ENCODE measurements at places on chromosomes 4 and X.
A peak's percentile ranks its signal among the peaks of the same experiment; 100 is the strongest.

DNA sequence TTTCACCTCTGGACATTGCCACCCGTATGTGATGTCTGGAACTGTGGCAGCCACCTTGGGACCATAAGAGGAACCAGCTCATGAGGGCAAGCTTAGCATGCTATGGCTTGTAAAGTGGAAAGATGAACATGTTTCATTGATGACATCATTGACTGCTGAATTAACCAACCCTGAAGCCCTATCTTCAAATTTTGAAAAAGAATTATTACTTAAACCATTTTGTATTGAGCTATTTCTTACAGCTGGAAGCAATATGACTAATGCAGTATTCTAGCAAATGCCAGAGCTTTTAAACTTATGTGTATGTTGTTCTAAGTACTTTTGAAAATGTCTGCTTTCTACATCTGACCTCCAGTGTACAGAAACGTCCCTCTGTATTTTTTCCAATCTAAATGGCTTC is 18.1 kb downstream of the GUCY2F start:
- DNase-seq = no peak

- no peak for DNase-seq
Observed at GRCh38 chr4:107423677-107424405, 296.2 kb downstream of the PAPSS1 start.

DNA sequence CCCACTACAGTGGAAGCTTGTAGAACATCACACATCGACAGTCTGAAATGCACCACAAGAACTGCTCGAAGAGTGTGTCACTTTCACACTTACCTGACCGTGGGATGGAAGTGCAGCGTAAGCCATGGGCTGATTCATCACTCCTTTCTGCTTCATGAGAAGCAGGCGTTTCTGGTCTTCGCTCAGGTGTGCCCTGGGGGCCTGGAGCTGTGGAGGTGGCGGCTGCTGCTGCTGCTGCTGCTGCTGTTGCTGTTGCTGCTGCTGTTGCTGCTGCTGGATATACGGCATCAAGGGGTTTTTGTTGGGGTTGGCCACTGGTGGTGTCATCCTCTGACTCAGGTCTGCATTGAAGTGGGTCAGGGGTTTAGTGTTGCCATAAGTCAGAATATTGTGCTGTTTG is 223.6 kb downstream of the MGST2 start:
- DNase-seq = no peak

GRCh38 chr4:2696423-2696822 is 59.7 kb downstream of the TNIP2 start:
- DNase-seq = no peak

- no peak for DNase-seq
Observed at GRCh38 chr4:141595531-141595930, 40.9 kb upstream of the IL15 start.

DNA sequence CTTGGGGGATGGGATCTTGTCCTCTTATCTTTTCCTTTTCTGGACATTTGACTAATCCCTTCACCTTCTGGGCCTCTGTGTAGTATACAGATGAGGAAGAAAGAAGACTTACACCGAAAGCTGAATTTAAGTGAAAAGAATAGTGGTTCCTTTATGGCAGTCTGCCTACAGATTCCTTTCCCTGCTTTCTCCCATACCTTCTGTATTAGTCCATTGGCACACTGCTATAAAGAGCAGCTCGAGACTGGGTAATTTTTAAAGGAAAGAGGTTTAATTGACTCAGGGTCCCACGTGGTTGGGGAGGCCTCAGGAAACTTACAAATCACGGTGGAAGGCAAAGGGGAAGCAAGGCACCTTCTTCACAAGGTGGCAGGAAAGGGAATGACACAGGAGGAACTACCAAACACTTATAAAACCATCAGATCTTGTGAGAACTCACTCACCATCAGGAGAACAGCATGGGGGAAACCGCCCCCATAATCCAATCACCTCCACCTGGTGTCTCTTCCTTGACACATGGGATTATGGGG is 34.0 kb upstream of the CD38 start:
- DNase-seq = no peak

DNA sequence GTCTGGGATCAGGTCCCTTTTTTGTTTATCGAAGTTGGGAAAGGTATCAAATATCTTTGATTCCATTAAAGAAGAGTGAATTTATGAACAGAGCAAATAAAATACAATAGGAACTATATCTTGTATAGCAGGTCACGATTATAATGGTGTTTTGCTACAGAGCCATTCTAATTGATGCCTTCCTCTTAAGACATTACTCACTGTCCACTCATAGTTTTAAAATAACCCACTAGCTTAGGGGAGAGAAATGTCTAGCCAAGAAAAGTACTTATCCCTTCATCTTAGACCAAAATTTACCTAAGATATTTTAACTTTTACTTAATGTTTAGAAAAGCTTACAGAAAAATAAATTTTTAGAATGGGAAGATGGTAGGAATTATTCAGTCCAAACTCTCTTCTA is 112.0 kb upstream of the PABPC4L start:
- no peak for DNase-seq

GRCh38 chr4:54937501-54937900 is 187.9 kb downstream of the KDR start:
- DNase-seq = no peak

DNA sequence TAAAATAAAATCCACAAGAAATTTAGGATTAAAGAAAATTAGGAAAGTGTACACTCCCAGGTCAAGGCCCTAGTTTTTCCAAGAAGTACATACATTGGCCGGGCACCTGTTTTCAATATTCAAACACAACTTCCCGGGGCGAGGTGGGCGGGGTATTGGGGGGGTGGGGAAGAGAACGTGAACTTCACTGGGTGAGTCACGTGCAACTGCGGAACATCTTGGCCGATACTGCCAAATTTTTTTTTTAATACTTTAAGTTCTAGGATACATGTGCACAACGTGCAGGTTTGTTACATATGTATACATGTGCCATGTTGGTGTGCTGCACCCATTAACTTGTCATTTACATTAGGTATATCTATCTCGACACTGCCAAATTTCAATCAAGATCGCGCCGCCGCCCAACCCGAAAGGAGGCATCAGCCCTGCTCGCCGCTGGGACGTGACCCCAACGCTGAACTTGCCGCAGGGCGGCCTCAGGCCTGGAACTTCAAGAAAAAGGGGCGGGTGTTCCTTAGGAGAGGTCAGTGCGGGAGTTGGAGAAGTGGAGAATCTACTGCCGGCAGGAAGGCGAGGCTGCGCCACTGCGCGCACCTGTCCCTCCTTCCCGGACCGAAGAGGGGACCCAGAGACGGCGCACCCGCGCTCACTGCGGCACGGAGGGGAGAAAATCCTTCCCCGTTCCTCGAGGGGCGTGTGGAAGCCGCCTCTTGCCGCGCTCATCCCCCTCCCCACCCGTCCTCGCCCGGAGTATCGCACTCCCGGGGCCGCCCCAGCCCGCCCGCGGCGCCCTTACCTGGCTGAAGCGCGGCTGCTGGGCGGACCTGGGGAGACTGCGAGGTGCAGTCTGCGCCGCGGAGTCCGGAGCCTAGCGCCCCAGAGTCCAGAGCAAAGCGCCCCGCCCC is at the start of gene TEC:
TSS of gene TEC (minus strand) at position 883 of the 905 bp plus-strand sequence. CDS start 41,224 bp downstream, outside the sequence.
- peak; percentile 27 for DNase-seq

DNA sequence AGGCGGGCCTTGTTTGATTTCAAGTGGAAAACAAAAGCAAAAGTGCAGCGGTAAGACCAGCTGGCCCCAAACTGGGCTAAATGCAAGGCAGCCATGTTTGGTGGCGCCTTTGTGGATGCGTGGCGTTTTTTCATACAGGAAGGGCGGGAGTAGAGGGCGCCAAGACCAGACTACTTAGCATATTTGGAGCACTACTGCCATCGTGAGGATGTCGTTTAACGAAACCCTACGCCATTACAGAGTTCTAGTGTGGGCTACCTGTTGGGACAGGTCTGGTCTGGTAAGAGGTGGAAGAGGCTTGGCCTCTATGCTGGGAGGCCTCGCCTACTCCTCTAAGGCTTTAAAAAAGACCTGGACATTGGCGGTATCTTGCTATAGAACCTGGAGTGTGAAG is 230.7 kb upstream of the STK26 start:
- no peak for DNase-seq

Measured in brain (organoid and tissue), 16 donors.